ENCODE measurements at places on chromosomes 7 and 10. TPM values are rescaled to one million over a fixed set of nuclear protein-coding genes. Genes with fewer than 3 reads are reported as not detected.
A peak's percentile ranks its signal among the peaks of the same experiment; 100 is the strongest.

DNA sequence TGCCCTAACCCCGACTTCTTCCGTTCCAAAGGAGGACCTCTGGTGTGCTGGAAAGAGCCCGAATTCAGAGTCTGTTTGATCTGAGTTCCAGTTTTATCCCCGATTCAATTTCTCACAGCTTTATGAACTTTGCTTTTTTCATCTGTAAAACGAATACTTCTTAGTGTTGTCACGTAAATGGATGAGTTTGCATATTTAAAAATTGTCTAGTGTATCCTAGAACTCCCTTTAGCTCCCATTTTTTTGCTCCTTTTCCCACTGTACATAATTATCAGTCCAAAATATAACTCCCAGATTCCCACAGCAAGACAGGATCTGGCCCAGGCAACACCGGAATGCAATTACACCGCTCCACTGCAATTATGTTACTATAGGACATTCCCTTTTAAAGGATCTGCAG lies 80.7 kb upstream of the ARHGAP21 start:
- no peak for DNase-seq
- no peak overlapping the region for H3K4me3 ChIP-seq
- no peak overlapping the region for H3K27ac ChIP-seq
- H3K36me3 ChIP-seq: no peaks in the 10 kb centered on the region
- H3K27me3 ChIP-seq: no peaks in the 10 kb centered on the region
- H3K4me1 ChIP-seq: no peaks in the 10 kb centered on the region

GRCh38 chr10:22761569-22762220 lies 47.3 kb upstream of the PIP4K2A start:
- H3K4me1 ChIP-seq: no peaks in the 10 kb centered on the region
- DNase-seq: peak; percentile 51
- H3K36me3 ChIP-seq: no peaks in the 10 kb centered on the region
- no peak overlapping the region for H3K4me3 ChIP-seq
- H3K27me3 ChIP-seq: no peaks in the 10 kb centered on the region
- no peak overlapping the region for H3K27ac ChIP-seq

- H3K4me3 ChIP-seq: no peak overlapping the region
- no peaks in the 10 kb centered on the region for H3K27me3 ChIP-seq
- no peak overlapping the region for H3K27ac ChIP-seq
- H3K4me1 ChIP-seq: peaks cover 49% of the 10 kb centered on the region
- H3K36me3 ChIP-seq: no peaks in the 10 kb centered on the region
These were observed 108.6 kb downstream of the UBE2H start for GRCh38 chr7:129843978-129844840.

DNA sequence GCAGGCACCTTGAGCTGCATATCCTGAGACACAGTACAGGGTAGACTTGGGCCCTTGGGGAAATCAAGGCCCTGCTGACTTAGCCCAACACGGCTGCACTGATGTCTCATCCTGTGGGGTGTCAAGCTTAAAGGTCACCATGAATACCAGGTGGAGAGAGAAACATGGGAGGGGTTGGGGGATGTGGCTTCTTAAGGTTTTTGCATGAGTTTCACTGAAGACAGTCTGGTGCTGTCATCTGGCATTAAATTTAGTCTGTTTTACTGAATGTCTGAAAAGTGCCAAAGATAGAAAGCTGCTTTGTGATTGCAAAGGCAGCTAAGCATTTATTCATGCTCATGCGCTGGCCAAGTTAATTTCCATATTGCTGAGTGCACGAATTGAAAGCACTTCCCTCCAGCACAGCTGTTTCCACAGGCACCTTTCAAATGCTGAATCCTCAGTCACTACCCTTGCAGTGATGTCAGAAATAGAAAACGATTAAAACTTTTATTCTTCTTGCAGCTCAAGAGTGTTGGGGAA lies 102.1 kb downstream of the OSBPL3 start:
- H3K27ac ChIP-seq: no peak overlapping the region
- peaks cover 8% of the 10 kb centered on the region for H3K4me1 ChIP-seq
- peak; percentile 34 for DNase-seq
- H3K4me3 ChIP-seq: no peak overlapping the region

DNA sequence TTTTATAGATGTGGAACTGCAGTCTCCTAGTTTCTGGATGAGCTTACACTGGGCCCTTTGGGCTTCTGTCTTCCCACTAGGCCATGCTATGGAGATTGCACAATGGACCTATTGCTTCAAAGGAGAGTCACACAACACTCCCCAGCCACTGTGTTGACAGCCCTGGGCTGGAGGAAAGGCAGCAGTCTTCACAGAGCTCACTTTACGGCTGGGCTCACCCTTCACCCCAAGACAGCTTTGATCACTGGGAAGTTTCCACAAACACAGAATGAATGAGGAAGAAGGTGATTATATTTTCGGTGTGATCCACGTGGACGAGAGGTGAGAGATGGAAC lies 92.7 kb upstream of the GDF10 start:
- H3K36me3 ChIP-seq: no peaks in the 10 kb centered on the region
- peaks cover 6% of the 10 kb centered on the region for H3K27me3 ChIP-seq
- no peak for DNase-seq

Gene PLXDC2
- 2.3 TPM for total RNA-seq

Gene GATA3
- not detected for total RNA-seq
